Myometrial cell (primary cell): ENCODE measurements at places on chromosomes 16 and 17. TPM values are rescaled to one million over a fixed set of nuclear protein-coding genes. Genes with fewer than 3 reads are reported as not detected.

NLRC3 gene
- not detected in 2 replicates for total RNA-seq

DNAI2 gene
- total RNA-seq: not detected in 2 replicates

TBC1D3G gene
- not detected in 2 replicates for total RNA-seq

CCL4L2 gene
- total RNA-seq: not detected in 2 replicates

FCSK gene
- 10.1 and 25.9 TPM in 2 replicates for total RNA-seq
